ENCODE measurements at places on chromosomes 7 and 10.

GRCh38 chr10:11175823-11176243, 158.2 kb downstream of the CELF2 start:
- no peak for DNase-seq

- no peak for DNase-seq
Measured at GRCh38 chr10:30990971-30991646, 40.6 kb downstream of the ZNF438 start.

GRCh38 chr7:85185424-85186082, 1.3 kb downstream of the SEMA3D start:
- no peak for DNase-seq

GRCh38 chr7:135877805-135878204, 99.4 kb downstream of the MTPN start:
- DNase-seq, result no peak

GRCh38 chr10:128152741-128153580, 26.7 kb upstream of the MKI67 start:
- DNase-seq, result no peak

DNA sequence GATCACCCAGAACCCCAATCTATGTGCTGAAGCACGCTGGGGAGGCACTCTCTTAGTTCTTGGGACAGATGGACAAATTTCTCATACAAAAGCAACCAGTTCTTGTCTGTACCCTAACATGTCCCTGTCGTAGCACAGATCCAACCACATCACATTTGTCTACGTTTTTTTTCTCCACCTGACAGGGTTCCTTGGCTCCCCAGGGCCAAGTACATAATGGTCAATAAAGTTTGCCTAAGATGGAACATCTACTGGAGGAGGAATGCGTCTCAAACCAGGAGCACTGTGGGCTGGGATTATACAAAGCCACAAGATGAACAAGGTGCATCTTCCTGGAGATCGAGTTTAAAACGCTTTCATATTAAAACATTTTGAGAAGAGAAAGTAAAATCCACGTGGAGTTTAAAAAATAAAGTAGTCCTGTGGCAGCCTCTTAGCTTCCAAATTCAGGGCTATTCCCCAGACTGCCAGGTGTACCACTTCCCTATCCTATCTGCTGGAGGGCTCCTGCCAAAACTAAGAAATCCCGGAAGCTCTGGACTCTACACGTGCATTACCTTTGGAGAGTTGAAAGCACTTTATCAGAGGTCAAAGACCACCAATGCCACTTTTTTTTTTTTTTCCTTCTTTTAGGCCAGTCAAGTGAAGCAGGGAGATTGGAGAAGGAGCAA, 1.4 kb downstream of the TMEM243 start:
- no peak for DNase-seq

DNA sequence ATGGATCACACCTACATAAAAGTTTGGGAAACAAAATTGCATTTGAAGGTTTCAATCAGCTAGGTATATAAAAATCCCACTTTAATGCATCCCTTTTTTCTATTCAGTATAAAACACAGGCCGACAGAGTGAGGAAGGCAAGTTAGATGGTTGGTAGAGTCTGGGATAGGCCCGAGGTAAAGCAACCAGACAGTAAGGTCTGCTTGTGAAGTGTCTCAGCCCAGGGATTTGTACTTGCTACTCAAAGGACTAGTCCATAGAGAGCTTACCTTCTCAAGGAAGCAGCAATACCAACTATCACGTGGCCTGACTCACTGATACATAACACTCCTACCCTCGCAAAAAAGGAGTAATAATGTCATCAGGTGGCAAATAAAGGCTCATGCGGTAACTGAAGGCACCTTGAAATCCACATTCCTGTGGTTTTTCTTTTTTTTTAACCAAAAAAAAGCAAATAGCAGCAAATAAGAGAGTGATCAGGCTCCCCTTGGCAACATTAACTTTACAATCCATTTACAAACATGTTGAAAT, 56.2 kb upstream of the ATP6V0A4 start:
- no peak for DNase-seq

GRCh38 chr7:124779194-124779593, 13.6 kb upstream of the GPR37 start:
- DNase-seq, result peak; percentile 92

All from NCI-H345 (cell line).